ENCODE measurements at places on chromosomes 2 and 18.
A peak's percentile ranks its signal among the peaks of the same experiment; 100 is the strongest.

DNA sequence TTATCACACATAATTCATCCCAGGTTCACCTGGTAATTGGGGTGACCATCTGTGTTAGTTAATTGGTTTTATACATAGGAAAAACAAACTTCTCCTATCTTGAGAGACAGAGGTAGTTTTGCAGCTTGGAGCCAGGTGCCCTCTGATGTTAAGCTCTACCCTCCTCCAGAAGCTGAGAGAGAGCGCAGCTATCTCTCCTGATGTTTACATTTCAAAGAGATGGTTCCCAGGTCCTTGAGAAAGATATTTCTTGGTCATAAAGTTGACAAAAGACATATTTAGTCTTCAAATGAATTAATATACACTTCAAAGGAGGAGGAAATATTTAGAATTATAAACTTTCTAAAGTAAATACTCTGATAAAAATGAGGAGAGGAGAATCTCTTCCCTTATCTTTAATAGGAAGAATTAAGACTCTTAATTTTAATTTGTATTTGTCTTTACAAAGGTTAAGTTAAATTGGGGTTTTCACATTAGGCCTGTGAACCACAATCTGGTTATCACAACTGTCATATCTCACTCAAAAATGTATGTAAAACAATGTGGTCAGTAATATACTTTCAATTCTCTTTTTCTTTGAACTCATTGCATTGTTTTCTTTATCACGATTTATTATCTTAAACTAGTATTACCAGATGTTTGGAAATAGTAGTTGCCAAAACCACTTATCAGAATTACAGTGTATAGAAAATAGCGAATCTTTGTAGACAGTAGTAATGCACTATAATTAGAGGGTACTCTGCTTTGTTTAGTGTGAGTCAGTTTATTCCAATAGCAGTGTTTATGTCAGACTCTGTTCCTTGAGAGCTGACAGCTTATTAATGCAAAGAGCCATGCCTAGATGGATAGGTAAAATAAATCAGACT is 26.8 kb downstream of the SERPINB4 start:
- DNase-seq: no peak

DNA sequence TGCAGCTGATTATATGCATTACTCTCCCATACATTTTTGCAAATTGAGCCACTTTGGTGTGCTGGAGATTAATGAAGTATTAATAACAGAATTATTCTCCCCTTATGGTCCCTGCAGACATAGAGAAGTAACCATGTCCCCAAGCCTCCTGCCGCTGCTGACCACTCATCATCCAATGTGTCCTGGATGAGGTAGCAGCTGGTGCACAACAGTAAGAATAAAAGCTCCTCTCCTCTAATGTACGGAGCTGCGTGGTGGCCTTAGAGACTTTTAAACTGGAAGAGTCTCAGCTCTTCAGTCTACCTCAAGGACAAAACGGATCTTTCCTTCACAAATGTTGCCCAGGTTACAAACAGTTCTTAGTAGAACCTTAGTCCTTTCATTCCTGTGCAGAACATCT is 37.7 kb downstream of the TPO start:
- DNase-seq: no peak

DNA sequence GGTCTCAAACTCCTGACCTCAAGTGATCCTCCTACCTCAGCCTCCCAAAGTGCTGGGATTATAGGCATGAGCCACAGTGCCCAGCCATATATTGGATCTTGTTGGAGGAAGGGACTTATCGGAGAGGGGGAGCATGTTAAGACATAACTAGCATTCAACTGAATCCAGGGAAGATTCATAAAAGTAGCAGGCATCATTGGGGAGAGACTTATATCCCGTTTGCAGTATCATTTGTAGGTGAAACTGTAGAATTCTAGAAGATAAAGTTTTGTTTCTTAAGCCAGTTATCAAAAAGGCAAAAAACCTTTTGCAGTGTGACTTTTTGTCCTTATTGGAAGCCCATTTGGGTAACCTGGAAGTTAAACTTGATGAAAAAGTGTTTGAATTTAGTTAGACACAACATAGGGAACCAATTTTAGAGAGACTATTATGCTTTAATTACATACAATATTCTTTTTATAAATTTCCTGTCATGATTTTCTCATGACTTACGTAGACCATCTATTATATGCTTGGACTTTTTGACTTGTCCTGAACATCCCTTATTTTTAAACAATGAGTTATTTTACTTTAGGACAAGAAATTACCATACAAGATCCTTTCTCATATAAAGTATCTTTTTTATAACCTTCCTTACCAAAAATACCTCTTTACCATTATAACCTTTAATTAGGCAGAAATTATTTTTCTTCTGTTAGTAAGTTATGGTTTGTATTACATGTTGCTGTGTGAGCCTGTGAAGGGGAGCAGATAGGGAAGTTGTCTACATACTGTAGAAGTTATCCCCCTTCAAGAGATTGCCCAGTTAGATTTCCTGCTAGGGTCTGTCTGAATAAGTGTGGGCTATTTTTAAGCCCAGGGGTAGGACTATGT is 20.3 kb downstream of the RAB3GAP1 start:
- DNase-seq: no peak

DNA sequence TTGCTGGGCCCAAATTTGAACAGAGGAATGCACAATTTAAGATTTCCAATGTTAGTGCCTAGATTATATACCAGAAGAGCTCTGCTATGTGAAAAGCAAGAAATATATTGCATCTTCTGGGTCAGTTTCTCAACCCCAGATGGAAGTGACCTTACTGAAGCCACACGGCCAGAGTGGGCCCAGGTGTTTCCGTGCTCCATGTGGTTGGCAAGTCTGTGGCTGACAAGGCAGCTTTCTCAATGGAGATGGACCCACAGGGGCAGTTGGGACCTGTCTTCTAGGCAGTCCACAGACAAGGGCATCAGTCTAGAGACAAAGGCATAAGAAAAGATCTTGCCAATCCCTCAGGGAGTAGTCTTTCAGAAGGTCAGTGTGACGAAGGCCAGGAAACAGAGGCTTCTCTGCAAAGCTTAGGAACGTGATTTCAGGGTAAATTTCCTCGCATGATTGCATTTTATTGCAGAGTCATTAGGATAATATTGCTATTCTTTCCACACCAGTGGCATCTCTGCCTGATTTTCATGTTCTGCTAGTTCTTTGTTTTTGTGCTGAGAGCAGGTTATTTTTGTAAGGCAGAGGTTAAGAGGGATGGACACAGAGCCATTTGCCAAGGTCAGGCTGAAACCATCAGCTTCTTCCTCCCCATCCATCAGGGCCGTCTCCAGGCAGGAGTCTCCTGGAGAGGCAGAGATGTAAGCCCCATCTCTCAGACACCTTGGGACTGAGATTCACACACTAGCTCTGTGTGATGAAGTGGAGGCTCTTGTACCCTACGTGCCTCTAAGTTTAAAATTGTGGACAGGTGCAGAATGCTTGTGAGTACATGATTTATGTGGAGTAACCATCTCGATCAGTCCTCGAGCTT is 202.1 kb downstream of the ANKRD30B start:
- no peak for DNase-seq

- no peak for DNase-seq
These were observed 25.0 kb downstream of the SFT2D3 start for GRCh38 chr2:127726158-127726880.

GRCh38 chr2:238100821-238101771 is 956 bp downstream of the ESPNL start:
- DNase-seq: no peak

- DNase-seq: no peak
These were observed 32.0 kb downstream of the SMCHD1 start for GRCh38 chr18:2687390-2688001.

GRCh38 chr2:58063641-58064040 is 17.0 kb downstream of the VRK2 start:
- no peak for DNase-seq

- DNase-seq: no peak
These were observed 20.8 kb downstream of the CDC42EP3 start for GRCh38 chr2:37650548-37651093.

- peak; percentile 17 for DNase-seq
These were observed 104.9 kb downstream of the RBMS1 start for GRCh38 chr2:160388464-160389263.

DNA sequence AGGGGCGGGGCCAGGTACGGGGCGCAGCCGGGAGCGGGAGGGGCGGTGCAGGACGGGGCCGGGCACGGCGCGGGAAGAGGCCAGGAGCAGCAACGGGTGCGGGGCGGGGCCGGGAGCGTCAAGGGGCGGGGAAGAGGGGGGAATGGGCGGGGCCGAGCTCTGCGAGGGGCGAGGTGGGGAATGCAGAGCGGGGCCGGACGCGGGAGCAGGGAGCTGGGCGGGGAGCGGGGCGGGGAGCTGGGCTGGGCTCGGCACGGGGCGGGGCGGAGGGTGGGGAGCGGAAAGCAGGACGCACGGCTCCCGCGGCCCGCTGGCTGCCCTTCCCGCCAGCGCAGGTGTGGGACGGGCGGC is at the start of gene IMPA2:
Gene IMPA2 (plus strand): TSS at position 316 of the 351 bp plus-strand sequence. CDS start 163 bp downstream, outside the sequence.
- no peak for DNase-seq

DNA sequence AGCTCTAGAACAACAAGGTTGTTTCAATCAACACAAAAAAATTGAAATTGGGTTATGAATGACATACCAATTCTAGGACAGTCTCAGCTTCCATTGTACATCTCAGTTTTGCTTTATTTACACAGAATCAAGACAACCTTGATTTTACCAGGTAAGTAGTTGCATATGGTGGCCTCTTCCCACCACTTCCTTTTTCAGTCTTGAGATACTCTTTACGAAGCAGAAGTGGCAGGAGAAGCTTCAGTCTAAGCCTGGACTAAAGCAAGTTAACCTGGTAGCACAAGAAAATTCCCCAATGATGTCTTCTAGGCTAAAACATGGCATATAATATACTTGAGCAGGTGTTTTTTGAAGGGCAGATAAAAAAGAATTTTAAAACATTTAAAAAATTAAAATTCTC is 10.7 kb upstream of the FAM136A start:
- no peak for DNase-seq

DNA sequence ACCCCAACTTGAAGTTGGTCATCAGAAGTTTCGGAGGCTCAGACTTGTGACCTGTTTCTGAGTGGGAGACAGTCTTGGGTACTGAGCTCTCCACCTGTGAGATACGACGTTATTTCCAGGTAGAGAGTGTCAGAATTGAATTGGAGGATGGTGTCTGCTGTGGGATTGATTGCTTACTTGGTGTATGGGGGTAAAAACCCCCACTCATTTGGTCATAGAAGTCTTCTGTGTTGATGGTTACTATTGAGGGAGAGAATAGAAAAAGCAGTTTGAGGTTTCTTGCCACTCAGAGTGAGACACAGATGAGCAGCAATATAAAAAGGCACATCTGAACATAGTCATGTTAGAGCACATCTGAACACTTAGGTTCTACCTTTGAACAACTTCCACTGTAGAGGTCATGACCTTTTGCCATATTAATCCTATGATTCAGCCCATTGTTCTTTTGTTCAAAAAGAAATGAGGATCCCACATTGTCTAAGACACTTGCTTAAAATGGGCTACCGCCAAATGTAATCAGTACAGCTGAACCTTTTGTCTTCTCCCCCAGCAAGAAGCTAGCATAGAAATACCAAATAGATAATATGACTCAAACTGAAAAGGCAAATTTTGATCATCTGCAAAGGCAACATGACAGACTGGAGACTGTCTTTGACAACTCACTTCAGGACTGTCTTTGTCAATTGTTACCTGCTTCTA is 73.3 kb downstream of the NAB1 start:
- no peak for DNase-seq

- DNase-seq: no peak
These were observed 1.2 kb downstream of the STON1 start for GRCh38 chr2:48531141-48531648.

- no peak for DNase-seq
These were observed 171.9 kb downstream of the ACOXL start for GRCh38 chr2:110904116-110904778.

GRCh38 chr2:71880287-71880686 is 267.4 kb downstream of the CYP26B1 start:
- DNase-seq: no peak

DNA sequence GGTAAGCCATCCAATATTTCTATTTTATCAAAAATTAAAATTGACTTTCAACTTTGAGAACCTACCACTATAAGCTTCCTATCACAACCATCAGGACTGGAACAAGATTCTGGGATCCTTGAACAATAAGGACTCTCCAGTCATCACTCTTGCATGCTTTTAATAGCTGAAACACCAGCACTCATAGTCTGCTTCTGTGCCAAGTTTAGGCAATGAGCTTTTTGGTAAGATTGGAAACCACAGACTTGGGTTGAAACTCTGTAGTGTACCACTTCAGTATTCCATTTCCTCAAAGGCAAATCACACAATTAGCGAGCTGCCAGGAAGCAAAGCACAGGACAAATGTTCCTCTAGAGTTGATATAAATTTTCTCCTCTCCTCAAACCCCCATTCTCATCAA is 1065.8 kb upstream of the SLC39A10 start:
- no peak for DNase-seq

GRCh38 chr2:85794491-85795121 is 40.8 kb downstream of the ATOH8 start:
- no peak for DNase-seq

DNA sequence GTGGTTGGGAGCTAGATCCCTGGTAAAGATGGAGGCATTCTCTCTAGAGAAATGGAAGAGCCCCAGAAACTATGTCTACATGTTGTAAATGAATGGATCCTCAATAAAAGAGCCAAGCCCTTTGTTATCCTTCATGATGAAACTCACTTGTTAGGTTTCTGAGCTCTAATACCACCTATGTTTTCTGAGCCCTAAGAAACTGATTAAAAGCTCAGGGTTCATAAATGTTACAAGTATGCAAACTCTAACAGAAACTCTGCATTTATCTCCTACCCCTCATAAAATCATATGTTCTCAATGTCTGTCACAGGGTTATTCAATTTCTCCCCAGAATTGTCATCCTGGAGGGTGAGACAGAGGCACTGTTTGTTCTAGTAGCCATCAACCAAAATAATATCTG is 18.0 kb upstream of the HNMT start:
- DNase-seq: no peak

- DNase-seq: no peak
These were observed 44.5 kb downstream of the MYL12B start for GRCh38 chr18:3306391-3306790.

GRCh38 chr2:70161069-70161534 is 29.7 kb downstream of the C2orf42 start:
- DNase-seq: no peak

Measured in stimulated activated CD4-positive, alpha-beta T cell treated with anti-CD3 and anti-CD28 coated beads, Interleukin-4, amount 100 ng/mL, for 4 hours (primary cell).